ENCODE measurements at places on chromosomes 4 and X. TPM values are rescaled to one million over a fixed set of nuclear protein-coding genes. Genes with fewer than 3 reads are reported as not detected.

The TET2 gene
- total RNA-seq, result 22.9 TPM

The CLNK gene
- not detected for total RNA-seq

The F9 gene
- total RNA-seq, result not detected

The DMP1 gene
- not detected for total RNA-seq

The ADH1B gene
- total RNA-seq, result not detected

The COL25A1 gene
- total RNA-seq, result 0.33 TPM

The RPS6KA3 gene
- 115 TPM for total RNA-seq

The PABPC1L2B gene
- not detected for total RNA-seq

The PSAPL1 gene
- total RNA-seq, result not detected

The PAGE1 gene
- total RNA-seq, result not detected

The FREM3 gene
- under 0.01 TPM for total RNA-seq

The FDCSP gene
- not detected for total RNA-seq

The NSD2 gene
- total RNA-seq, result 63.7 TPM

The ARHGAP4 gene
- 5.3 TPM for total RNA-seq

The FAM149A gene
- total RNA-seq, result not detected

The PNMA6A gene
- 1.3 TPM for total RNA-seq

The RNF150 gene
- 0.19 TPM for total RNA-seq

The SPIN2B gene
- total RNA-seq, result 6.5 TPM

The RASSF6 gene
- total RNA-seq, result not detected

The LGI2 gene
- not detected for total RNA-seq

The SMIM14 gene
- total RNA-seq, result 17.3 TPM
